CD4-positive, alpha-beta T cell treated with Interferon alpha-2 for 1 hour (primary cell): ENCODE measurements at places on chromosomes 3 and 15.

- DNase-seq: peak; percentile 18
Measured at GRCh38 chr3:120357807-120358206, 8.7 kb upstream of the LRRC58 start.

DNA sequence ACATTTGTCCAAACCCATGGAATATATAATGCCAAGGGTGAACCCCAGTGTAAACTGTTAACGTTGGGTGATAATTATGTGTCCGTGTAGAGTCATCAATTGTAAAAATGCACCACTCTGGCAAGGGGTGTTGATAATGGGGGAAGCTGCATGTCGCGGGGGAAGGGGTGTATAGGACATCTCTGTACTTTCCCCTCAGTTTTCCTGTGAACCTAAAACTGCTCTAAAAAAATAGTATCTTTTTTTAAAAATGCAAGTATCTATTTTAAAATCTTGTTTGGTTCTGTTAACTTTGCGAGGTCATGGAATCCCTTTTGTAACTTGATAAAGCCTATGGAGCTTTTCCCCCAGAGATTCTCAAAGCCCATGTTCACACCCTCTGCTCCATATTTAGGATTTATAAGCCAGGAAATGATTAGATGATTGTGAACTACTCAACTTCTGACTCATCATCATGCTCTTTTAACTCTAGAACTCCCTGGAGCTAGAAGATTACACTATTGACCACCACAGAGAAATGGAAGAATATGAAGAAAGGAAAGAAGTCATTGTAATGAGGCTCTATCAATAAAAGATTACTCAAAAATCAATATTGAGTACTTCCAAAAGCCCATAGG, 56.1 kb upstream of the C3orf49 start:
- no peak for DNase-seq

- DNase-seq: no peak
Measured at GRCh38 chr3:19937459-19938294, 3.7 kb upstream of the EFHB start.

- no peak for DNase-seq
Measured at GRCh38 chr15:80823995-80824394, 44.8 kb downstream of the CEMIP start.

- no peak for DNase-seq
Measured at GRCh38 chr3:81985996-81986723, 224.7 kb upstream of the GBE1 start.

DNA sequence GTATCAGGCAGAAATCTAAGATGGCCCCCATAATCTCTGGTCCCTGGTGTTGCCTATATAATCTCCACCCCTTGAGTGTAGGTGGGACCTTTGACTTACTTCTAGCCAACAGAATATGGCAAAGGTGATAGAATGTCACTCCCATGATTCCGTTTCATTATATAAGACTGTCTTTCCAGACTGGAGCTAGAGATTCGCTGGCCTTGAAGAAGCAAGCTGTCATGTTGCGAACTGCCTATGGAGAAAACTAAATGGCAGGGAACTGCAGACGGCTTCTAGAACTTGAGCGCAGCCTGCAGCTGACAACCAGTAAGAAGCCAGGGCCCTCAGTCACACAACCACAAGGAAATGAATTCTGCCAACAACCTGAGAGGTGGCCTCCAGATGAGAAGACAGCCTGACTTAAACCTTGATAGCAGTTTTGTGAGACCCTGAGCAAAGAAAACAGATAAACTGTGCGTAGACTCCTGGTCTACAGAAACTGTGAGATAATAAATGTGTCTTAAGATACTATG, 2.2 kb upstream of the KPNA1 start:
- DNase-seq: no peak

DNA sequence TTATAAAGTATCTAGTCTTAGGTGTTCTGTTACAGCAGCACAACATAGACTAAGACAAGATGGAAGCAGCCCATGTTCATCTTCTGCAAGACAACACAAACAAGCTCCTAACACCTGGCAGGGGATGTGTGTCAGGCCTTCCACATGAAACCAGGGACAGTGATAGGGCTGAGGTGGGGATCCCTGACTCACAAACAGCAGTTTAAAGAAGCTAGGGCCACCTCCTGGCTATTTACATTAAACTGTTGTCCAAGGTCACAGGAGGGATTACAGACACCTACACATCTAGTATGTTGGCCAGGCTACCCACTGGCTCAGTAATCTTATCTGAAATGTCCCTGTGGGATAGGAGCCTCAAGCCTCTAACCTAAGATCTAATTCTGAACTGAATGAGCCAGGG, 211.3 kb downstream of the MINAR1 start:
- DNase-seq: no peak

GRCh38 chr3:11371747-11372146, 99.5 kb downstream of the ATG7 start:
- DNase-seq: no peak

- DNase-seq: no peak
Measured at GRCh38 chr3:133461291-133461690, 61.4 kb downstream of the BFSP2 start.

GRCh38 chr3:185992831-185993374, 55.1 kb upstream of the TRA2B start:
- no peak for DNase-seq

DNA sequence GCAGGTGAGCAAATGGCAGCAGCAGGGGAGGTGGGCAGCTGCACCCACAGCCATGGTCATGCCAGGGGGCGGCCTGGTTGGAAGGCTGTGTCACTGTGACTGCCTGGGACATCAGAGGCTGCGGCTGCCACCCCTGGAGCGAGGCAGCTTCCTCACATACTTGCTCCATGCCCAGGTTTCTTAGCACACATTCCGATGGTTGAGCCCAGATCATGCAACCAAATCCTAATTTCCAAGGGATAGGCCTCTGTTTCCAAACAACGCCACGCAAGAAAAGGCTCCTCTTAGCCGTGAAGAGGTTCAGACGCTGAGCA, 11.6 kb upstream of the NRROS start:
- DNase-seq: no peak

GRCh38 chr15:34753236-34753894, 1.4 kb downstream of the GJD2 start:
- DNase-seq: no peak
